Pancreas (tissue), 10 donors: ENCODE measurements at places on chromosomes 7 and 10. TPM values are rescaled to one million over a fixed set of nuclear protein-coding genes. Genes with fewer than 3 reads are reported as not detected.

- H3K27me3 ChIP-seq: no peaks in the 10 kb centered on the region
- peaks cover 14% of the 10 kb centered on the region for H3K36me3 ChIP-seq
These were observed 73.7 kb upstream of the PPIF start for GRCh38 chr10:79273604-79274003.

DNA sequence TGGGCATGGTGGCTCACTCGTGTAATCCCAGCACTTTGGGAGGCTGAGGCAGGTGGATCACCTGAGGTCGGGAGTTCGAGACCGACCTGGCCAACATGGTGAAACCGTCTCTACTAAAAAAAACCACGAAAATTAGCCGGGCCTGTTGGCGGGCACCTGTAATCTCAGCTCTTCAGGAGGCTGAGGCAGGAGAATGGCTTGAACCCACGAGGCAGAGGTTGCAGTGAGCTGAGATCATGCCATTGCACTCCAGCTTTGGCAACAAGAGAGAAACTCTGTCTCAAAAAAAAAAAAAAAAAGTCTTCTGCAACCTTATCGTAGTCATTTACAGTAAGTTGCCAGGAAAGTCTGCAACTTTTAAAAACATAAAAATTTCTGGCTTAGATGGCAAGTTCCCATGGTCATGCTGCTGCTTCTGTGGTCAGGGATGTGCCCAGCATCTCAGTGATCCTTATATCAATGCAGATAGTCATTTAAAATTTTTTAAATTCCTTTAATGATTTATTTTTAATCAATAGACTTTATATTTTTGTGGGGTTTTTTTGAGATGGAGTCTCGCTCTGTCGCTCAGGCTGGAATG is 15.6 kb downstream of the SUFU start:
- DNase-seq: no peak
- H3K4me3 ChIP-seq: no peak overlapping the region
- no peaks in the 10 kb centered on the region for H3K36me3 ChIP-seq
- no peaks in the 10 kb centered on the region for H3K4me1 ChIP-seq

DNA sequence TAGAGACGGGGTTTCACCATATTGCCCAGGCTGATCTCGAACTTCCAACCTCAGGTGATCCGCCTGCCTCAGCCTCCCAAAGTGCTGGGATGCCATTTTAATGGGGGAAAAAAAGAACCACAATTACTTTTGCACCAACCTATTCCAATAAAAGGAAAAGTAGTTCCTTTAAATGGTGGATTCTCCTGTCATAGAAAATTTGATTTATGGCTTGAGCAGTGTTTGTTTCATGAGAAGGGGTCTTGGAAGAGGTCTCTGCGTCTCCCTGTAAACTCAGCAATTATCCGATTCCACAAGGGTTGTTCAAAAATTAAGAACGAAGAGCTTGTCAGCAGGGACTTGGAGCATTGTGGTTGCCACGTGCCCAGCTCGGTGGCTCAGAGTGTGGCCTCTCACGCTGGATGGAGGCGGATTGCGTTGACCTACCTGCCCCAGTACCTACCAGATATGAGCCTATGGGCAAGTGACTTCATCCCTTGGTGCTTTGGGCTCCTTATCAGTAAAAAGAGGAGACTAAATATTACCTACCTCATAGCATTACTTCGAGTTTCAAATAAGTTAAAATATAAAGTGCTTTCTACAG is 2.8 kb upstream of the TRIP6 start:
- H3K27ac ChIP-seq: no peak overlapping the region
- no peaks in the 10 kb centered on the region for H3K27me3 ChIP-seq
- H3K36me3 ChIP-seq: no peaks in the 10 kb centered on the region
- H3K4me3 ChIP-seq: no peak overlapping the region

GRCh38 chr10:44335330-44336021 is 49.4 kb downstream of the CXCL12 start:
- no peak overlapping the region for H3K27ac ChIP-seq
- no peaks in the 10 kb centered on the region for H3K36me3 ChIP-seq
- DNase-seq: no peak
- no peaks in the 10 kb centered on the region for H3K27me3 ChIP-seq
- H3K4me1 ChIP-seq: peaks cover 3% of the 10 kb centered on the region
- no peak overlapping the region for H3K4me3 ChIP-seq

GRCh38 chr10:110808123-110808522 is 63.6 kb upstream of the PDCD4 start:
- no peaks in the 10 kb centered on the region for H3K36me3 ChIP-seq
- peaks cover 20% of the 10 kb centered on the region for H3K4me1 ChIP-seq
- no peak overlapping the region for H3K27ac ChIP-seq
- no peak for DNase-seq
- no peaks in the 10 kb centered on the region for H3K27me3 ChIP-seq

- H3K27me3 ChIP-seq: no peaks in the 10 kb centered on the region
- H3K27ac ChIP-seq: no peak overlapping the region
- DNase-seq: no peak
- H3K4me1 ChIP-seq: no peaks in the 10 kb centered on the region
- no peaks in the 10 kb centered on the region for H3K36me3 ChIP-seq
These were observed 287.7 kb downstream of the DOCK4 start for GRCh38 chr7:111918461-111918860.

DNA sequence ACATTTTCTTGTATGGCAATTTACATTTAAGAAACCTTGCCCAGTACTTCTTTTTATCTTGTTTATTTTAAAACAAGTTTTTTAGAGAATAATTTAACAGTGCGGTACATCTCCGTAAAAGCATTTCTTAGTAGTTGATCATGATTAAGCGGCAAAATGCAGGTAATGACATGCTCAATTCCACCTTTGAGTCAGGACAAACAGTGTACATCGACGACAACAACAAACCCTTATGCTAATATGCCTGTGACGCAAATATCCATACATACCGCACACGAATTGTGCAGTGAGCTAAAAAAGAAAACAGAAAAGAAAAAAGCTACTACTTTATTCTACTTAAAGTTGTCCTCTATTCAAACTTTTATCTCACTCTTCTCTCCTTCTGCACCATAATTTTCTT is 1.9 kb downstream of the MAGI2 start:
- no peak overlapping the region for H3K27ac ChIP-seq
- DNase-seq: no peak
- no peaks in the 10 kb centered on the region for H3K4me1 ChIP-seq
- no peaks in the 10 kb centered on the region for H3K36me3 ChIP-seq
- H3K27me3 ChIP-seq: peaks cover 8% of the 10 kb centered on the region

DNA sequence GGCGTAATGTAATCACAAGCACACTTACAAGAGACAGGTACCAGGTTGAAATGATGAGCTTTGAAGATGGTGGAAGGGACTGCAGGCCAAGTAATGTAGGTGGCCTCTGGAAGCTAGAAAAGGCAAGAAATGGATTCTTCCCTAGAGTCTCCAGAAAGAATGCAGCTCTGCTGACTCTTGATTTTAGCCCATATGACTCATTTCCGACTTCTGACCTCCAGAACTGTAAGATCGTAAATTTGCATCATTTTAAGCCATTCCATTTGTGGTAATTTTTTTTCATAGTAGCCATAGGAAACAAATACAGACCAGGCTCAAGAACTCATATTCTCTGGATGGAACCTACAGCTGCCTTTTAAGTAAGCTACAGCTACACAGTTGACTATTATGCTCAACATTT is 315.5 kb downstream of the MAGI2 start:
- no peaks in the 10 kb centered on the region for H3K36me3 ChIP-seq
- no peaks in the 10 kb centered on the region for H3K27me3 ChIP-seq
- H3K4me3 ChIP-seq: no peak overlapping the region
- no peak for DNase-seq
- no peaks in the 10 kb centered on the region for H3K4me1 ChIP-seq

GRCh38 chr7:46357290-46357689 is 436.2 kb upstream of the IGFBP3 start:
- no peaks in the 10 kb centered on the region for H3K36me3 ChIP-seq
- H3K4me3 ChIP-seq: no peak overlapping the region
- H3K27me3 ChIP-seq: no peaks in the 10 kb centered on the region
- no peak for DNase-seq

DNA sequence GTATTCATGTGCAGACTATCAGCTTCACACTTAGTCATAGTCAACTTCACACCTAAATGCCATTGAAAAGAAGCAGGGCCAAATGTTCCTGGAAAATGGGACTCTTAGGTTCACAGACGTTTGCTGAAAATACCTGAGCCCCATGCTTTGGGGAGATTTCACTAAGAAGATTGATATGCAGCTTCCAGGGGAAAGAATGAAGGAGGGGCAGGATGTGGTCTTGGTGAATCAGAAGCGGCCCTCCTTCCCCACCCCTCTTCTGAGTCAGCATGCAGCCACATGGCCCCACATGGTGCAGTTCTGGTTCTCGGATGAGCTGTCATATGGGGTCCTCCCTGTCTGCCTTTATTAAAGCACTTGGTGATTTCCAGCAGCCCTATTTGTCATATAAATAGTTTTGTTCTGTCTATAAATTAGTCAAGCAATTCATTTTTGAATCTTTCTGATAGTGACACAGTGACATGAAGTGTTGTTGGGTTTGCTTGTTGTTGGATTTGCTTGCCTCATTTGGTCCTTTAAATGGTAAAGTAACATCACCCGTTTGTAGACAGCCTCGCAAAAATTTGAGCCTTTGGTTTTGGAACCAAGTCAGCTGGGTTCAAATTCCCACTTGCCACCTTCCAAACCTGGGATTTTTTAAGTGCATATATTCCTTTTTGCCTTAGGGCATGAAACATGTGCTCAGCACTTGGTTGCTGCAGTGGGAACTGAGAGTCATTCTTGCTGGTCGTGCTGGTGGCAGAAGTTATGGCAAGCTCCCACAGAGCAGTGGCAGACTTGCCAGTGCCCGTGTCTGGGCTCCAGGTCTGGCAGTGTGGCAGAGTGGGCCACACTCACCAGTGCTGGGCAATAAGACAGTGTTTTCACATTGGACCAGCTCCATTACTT is 68.1 kb upstream of the CDK6 start:
- no peak overlapping the region for H3K4me3 ChIP-seq
- no peaks in the 10 kb centered on the region for H3K4me1 ChIP-seq
- no peaks in the 10 kb centered on the region for H3K36me3 ChIP-seq
- DNase-seq: no peak
- H3K27ac ChIP-seq: no peak overlapping the region
- no peaks in the 10 kb centered on the region for H3K27me3 ChIP-seq

Gene TCERG1L
- 0.09 TPM for total RNA-seq

Gene RBP3
- total RNA-seq: not detected

Gene FOXI2
- total RNA-seq: 0.06 TPM
